Calu3 (cell line): ENCODE measurements at places on chromosomes 3 and 15. TPM values are rescaled to one million over a fixed set of nuclear protein-coding genes. Genes with fewer than 3 reads are reported as not detected.

ERICH6 gene
- total RNA-seq: 0.29 TPM in 1 of 2 replicates, not detected in the other

DNA sequence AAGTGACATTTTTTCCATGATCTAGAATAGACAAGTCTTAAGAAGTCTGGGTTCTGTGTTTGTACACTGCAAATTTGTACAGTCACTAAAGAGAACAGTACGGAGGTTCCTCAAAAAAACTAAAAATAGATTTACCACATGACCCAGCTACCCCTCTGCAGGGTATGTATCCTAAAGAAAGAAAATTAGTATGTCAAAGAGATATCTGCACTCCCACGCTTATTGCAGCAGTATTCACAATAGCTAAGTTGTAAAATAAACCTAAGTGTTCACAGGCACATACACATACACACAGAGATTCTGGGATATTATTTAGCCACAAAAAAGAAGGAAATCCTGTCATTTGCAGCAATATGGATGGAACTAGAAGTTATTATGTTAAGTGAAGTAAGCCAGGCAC lies 120.4 kb downstream of the ZIC1 start:
- DNase-seq: no peak
- H3K27ac ChIP-seq: no peak overlapping the region
- no peaks in the 10 kb centered on the region for H3K27me3 ChIP-seq
- peaks cover 9% of the 10 kb centered on the region for H3K4me1 ChIP-seq
- H3K36me3 ChIP-seq: no peaks in the 10 kb centered on the region

DNA sequence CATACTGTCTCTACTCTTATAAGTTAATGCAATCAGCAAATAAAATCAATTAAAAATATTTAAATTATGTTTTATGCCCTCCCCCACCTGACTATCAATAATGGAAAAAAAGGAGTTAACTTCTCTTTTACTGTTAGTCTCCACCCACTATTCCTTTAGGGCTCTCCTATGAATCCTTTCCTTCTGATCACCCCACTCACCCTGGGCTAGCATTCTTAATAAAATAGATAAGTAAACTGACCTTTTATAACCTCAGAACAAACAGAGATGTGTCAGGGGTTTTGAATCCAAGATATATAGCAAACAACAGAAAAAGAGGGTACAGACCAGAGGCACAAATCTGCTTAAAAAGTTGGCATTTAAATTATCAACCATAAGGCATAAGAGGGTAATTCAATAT lies 116.1 kb upstream of the PLXND1 start:
- H3K4me3 ChIP-seq: no peak overlapping the region
- peaks cover 8% of the 10 kb centered on the region for H3K4me1 ChIP-seq
- H3K27me3 ChIP-seq: no peaks in the 10 kb centered on the region
- H3K36me3 ChIP-seq: no peaks in the 10 kb centered on the region
- no peak for DNase-seq

ZNF80 gene
- not detected in 2 replicates for total RNA-seq

DNA sequence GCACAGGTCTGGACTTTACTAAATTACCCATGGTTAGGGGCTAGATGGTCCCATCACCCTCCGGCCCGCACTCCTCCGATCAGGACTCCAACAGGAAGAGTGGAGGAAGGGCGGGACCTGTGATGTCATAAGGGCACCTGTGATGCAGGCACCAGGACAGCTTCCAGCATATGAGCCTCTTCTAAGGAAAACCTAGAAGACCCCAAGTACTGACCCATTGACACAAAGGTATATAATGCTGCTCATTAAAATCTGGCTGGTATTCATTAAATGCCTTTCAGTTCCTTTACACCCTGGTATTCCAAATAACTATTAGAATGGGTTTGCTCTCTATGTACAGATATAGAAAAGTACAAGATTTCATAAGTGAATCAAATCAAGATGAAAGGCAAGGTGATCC lies at the start of gene IQCF5:
IQCF5 (minus strand) TSS at position 101 of the 400 bp plus-strand sequence; CDS start at position 31, 70 bp downstream.
- DNase-seq: no peak
- H3K36me3 ChIP-seq: no peaks in the 10 kb centered on the region
- H3K4me1 ChIP-seq: peaks cover 12% of the 10 kb centered on the region
- H3K27me3 ChIP-seq: no peaks in the 10 kb centered on the region
